ENCODE measurements at places on chromosomes 4 and X.
A peak's percentile ranks its signal among the peaks of the same experiment; 100 is the strongest.

GRCh38 chrX:126658447-126658846 is 105.8 kb upstream of the DCAF12L1 start:
- no peak for DNase-seq

DNA sequence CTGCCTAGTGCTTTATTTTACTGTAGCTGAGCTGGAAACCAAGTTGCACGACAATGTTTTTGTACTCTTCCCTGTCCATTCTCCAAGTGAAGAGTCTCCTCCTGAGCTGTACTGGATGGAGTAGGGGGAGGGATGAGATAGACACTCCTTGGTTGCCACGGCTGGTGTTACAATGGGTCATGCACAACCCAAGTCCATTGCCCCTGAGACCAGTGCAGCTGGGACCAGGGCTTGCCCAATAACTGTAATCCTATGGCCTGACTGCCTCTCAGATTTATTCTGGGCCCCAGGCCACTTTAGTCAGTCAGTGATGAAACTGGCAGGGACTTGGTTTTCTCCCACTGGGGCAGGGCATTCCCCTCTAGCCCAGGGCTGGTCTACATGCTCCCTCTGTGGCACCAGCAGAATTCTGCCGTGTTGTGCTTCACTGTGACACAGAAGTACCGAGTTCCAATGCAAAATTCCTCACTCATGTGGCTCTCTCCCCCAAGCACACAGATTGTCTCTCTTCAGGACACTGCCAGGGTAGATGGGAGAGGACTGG is 203.3 kb upstream of the PCDH18 start:
- DNase-seq = no peak

DNA sequence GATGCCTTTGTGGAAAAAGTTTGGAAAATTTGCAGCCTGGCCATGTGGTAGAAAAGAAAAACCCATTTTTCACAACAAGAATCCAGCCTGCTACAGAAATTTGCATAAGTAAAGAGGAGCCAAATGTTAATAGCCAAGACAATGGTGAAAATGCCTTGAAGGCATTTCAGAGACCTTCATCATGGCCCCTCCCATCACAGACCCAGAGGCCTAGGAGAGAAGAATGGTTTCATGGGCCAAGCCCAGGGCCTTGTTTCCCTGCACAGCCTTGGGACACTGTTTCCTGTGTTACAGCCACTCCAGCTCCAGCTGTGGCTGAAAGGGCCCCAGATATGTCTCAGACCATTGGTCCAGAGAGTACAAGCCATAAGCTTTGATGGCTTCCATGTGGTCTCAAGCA is 101.4 kb upstream of the LINC00632 start:
- no peak for DNase-seq

DNA sequence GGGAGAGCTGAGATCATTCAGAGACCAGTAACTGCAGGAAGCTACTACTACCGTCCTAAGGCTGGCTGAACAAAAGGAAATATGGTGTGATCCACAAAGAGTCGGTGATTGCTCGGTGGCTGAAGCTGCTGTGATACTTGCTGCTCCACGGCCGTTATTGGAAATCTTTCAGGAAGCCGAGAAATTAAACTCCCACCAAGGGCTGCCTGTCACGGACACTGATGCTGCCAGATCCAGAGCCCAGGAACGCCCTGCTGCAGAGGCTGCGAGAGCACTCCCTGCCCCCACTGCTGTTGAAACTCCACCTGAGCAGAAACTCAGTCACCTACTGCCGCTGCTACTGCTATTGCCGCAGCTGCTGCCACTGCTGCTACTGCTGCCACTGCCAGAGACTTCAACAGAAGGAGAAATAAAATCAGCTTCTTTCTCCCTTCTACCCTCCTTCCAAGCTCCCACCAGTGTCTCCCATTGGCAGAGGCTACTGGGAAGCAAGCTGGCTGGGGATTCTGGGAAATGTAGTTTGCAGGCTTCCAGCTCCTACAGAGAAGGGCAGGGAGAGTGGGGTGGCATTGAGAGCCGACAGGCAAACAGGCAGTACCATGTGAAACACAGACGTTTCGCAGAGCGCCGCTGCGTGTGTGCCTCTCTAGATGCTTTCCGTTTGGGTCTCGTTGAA is 126.0 kb upstream of the ENPP6 start:
- DNase-seq = peak; percentile 80

DNA sequence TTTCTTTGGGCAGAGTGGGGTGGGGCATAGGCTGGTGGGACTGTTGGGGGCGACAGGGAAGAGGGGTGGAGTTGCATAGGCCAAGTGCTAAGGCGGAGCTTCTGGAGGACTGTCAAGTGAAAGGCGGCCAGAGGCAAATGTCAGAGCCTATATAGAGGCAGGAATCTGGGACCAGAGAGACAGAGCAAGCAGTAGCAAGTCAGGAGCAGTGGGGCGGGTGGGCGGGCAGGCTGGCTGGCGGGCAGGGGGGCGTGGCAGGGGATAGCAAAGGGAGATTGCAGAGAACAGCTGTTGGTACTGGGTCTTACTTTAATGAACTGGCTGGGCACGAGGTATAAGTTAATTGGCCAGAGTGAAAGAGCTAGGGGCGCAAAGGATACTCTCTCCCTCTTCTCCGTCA is 89.8 kb downstream of the RTL9 start:
- DNase-seq = peak; percentile 23

GRCh38 chr4:144371485-144371884 is 231.0 kb upstream of the GYPA start:
- DNase-seq = no peak

DNA sequence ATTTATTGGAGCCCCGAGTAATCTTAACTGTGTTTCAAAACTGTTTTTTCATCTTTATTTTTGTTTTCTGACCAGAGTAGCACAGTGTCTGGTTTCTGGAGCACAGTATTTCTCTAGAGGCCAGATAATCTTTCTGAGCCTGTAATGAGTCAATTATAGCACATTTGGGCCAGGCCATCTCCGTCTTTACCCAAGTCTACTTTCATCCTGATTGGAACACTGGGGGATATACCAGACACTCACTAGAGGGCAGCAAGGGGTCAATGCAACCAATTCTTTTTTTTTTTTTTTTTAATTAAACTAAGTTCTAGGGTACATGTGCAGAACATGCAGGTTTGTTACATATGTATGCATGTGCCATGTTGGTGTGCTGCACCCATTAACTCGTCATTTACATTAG is 282.0 kb downstream of the ARHGAP24 start:
- DNase-seq = peak; percentile 9

DNA sequence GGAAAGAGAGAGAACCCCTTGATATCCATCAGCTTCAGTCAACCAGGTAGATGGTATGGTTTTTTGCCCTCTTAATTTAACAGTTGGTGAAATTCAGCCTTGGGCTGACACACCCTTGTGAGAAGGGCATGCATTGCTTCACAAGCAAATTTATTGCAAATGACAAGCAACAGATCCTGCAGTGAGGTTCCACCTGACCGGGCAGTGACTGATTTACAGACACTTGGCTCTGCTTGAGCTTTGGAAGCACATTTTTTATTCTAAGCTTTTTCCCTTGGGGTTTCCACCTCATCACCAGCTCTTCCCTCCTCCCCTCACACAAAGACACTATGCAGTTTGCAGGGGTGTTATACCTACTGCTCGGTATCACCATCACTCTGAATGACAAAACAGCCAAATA is 28.3 kb upstream of the SERTM2 start:
- peak; percentile 55 for DNase-seq

DNA sequence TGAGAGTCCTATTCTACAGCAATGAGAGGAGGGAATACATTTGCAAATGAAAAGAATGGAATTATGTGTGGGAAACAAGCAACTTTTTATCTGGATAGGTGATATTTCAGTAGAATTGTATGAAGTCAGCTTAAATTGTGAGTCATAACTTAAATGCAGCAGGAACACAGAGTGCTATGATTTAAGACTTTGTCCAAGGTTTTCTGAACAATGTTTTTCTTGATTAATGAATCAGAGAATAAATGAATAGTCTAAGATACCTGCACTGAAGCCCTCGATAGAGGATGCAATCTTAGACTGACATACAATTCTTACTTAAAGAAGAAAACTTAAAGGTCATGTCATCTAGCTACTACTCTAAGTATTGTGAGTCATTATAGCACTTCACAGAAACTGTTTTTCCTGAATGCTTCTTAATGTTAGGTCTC is 8.0 kb downstream of the ARHGEF38 start:
- no peak for DNase-seq

DNA sequence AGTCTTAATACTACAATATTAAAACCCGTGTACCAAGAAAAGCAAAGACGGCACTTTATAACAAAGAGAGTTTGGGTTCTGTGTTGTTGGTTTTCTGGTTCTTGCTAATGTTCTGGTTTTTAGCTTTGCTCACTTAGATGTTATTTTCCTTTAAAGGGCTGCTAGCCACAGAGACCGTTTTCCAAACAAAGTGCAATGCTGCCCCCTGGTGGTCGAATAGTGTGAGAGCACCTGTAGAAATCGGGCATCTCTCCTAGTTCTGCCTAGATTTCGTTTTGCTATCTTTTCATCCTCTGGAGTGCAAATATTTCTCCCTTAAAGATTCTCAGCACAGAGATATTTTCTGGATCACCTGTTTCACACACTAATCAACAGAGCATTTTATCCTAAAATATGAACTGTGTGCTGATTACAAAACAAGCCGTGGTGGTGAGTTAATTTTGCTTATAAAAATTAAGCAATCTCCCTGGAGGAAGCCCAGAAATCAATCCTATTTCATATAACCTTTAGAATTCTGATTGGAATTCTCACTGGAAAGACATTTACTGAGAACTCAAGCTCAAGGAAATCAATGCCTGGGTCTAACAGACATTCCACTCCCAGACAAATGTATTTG is 334.5 kb upstream of the NOCT start:
- peak; percentile 71 for DNase-seq

DNA sequence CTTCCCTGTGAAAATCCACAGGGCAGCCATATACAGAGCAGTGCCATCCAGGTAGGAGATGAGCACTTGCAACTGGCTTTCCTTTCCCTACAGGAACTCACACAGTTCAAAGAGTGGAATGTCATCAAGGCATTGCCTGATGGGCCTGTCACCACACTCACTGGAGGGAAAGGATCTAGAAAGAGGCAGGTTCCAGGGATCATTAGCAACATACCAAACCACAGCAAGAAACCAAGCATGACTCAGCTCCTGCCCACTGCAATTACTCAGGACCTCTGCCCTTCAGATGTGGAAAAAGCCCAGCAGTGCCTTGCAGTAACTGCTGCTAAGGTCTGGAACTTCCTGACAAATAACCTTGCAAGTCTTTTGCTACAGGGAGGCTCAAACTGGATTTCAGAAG is 101.2 kb downstream of the ZNF674 start:
- peak; percentile 17 for DNase-seq

GRCh38 chr4:25484243-25484721 is 107.2 kb downstream of the ANAPC4 start:
- peak; percentile 90 for DNase-seq

DNA sequence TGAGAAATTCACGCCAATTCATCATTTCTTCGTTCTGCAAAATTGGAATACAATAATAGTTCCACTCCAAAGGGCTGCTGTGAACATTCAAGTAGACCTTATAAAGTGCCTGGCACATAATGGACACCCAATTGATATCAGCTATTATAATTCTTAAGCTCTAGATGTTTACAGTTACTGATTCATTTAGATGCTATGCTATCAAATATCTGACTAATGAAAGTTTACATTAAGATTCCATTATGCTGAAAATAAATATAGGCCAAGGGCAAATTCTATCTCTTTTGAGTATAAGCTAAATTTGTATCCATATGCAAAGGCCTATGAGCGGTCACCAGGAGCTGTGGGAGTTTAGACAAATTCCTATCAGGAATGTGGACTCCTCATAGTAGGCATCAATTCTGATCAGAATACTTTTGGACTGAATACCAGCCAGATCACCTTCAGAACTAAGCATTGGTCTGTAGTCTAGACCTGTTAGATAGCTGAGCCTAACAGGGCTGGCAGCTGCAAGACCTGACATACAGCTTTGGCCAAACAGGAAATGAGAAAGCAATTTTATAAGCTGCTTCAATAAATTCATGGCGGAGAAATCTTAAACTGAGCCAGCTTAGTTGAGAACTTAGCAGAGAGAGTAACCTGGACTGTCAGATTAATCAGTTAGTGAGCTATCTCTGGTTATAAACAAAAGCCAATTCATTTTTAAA is 384.3 kb upstream of the ACTRT1 start:
- DNase-seq = peak; percentile 1

- peak; percentile 29 for DNase-seq
Observed at GRCh38 chr4:3269991-3270611, 21.1 kb downstream of the MSANTD1 start.

DNA sequence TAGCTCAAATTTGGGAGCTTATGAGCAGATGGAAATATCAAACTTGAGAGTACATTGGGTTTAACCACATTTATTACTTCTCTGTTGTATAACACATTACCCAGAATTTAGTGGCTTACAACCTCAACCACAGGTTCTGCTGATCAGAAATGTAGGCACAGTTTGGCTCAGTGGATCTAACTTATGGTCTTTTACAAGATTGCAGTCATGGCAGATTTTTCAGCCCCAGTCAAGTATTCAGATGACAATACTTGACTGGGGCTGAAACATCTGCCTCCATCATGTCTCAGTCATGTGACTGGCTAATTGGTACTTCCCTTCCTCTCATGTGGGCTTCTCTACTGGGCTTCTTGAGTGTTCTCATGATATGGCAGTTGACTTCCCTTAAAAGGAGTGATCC is 44.0 kb upstream of the ADAD1 start:
- no peak for DNase-seq

- no peak for DNase-seq
Observed at GRCh38 chr4:89496851-89497250, 189.3 kb upstream of the GPRIN3 start.

DNA sequence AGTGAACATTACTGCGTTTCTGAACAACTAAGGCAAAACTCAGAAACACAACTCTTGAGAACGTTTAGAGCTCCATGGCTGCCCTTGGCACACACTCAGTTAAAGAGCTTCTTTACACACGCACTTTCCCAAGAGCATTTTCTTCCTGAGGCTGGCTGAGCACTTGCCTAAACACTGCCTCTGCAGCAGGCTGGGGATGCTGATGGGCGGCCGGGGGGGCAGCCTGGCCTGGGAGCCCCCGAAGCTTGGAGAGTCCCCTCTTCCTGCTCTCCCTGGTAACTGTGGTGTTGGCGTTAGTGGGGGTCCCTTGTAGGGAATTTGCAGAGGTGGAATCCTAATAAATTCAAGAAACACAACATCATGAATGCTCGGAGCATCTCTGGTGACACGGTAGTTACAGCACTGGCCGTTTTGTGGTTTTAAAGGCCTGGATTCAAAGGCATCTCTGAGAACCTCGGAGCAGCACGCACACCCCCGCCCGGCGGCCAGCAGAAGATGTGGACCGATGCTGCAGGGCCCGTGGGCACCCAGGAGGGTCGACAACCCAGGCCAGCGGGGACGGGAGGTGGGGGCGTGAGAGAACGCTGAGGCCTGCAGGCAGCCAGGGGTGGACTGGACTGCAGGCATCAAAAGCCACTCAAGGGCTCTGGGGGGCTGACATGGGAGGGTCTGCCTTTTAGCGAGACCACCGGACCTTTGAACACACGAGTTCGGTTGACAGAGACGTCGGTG is 45.4 kb downstream of the FGFRL1 start:
- no peak for DNase-seq

Data from NCI-H69 (cell line).